ENCODE measurements at places on chromosomes 2 and 18.

GRCh38 chr18:77049938-77050337, 82.6 kb downstream of the MBP start:
- DNase-seq, result no peak

- no peak for DNase-seq
Measured at GRCh38 chr2:22855081-22855480, 529.9 kb upstream of the KLHL29 start.

DNA sequence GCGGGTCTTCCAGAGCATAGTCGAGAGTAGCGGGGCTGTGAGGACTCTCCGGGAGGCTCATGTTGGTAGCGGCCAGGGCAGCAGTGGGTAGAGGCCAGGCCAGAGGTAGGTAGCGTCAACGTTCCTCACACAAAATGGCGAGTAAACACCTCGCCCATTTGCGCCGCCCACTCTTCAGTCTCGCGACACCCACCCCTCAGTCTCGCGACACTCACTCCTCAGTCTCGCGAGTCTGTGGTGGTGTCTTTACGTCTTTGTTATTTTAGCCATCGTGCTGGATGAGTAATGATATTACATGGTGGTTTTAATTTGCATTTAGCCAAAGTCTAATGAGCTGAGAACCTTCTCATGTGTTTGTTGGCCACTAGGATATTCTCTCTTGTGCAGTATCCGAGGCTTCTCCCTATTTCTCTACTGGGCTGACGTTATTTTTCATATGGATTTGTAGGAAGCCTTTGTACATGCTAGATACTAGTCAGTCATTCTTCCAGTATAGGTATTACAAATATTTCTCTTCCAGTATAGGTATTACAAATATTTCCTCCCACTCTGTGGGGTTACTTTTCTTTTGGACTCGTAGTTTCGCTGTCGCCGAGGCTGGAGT, at the start of gene TSPYL6:
TSS of gene TSPYL6 (minus strand) at position 139 of the 604 bp plus-strand sequence. CDS start at position 61, 78 bp downstream.
- DNase-seq, result no peak

DNA sequence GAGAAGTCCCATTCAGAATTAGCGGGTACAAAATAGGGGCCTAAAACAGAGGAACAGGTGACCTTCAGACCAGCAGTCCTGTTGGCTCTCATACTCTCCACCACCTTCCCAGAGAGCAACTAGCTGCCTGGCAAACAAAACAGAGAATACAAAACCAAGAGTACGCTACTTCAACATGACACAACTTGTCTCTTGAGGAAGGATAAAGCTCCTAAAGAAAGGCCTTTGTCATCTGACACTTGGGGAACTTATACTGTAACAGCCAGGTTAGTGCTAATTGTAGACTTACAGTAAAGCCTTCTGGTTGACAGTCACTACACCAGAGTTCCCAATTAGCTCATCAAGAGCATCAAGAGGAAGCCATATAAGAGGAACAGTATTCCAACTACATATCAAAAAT, 282.1 kb upstream of the NT5C1B start:
- DNase-seq, result no peak

GRCh38 chr2:172710584-172711047, 25.0 kb upstream of the RAPGEF4 start:
- DNase-seq, result peak; percentile 65

DNA sequence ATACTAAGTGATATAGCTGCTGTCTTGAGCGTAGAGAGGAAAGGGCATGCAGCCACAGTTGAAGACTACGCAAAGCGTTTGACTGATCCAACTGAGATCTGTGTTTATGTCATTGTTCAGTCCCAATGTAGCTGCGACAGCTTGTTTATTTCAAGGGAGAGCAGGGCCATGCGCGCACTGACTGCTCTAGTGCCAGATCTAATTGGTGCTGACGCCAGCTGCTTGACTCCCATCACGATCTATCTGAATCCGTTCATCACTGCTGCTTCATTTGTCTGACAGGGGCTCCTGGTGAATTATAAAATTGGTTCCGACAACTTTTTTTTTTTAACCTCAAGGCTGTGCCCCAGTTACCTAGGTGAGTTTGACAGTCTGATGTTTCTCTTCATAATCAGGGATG, 75.7 kb downstream of the CHST9 start:
- no peak for DNase-seq

Data from kidney (tissue), 22 donors.